NCI-H524 treated with DMSO at 0.1 percent for 48 hours (cell line): ENCODE measurements at places on chromosomes 11 and 22.

DNA sequence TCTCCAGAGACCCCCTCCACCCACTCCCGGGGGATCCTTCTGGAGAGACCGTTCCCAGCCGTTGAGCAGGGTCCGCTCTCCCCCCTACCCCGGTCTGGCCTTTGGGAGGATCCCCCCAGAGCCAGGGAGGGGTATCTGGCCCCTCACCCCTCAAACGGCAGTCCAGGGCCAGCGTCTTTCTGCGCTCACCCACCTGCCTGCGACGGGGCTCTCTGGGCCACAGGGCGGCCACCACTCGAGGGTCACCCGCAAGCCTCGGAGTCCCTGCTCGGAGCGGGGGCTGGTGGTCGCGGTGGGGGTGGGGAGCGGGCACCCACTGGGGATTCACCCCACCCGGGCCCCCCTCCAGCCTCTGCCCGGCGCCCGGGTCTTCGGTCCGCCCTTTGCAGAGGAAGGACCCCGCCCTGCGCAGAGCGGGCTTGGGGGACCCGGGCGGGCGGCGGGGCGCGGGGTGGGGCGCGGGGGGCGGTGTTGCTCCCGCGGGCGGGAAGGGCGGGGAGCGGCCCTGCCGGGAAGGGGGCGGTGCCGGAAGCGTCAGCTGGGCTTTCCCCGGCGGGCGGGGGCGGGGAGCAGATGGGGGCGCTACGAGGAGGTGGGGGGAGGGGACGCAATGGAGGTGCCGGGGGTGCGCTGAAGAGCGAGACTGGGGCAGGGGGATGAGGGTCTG is 16.6 kb downstream of the CRELD2 start:
- no peak for DNase-seq

DNA sequence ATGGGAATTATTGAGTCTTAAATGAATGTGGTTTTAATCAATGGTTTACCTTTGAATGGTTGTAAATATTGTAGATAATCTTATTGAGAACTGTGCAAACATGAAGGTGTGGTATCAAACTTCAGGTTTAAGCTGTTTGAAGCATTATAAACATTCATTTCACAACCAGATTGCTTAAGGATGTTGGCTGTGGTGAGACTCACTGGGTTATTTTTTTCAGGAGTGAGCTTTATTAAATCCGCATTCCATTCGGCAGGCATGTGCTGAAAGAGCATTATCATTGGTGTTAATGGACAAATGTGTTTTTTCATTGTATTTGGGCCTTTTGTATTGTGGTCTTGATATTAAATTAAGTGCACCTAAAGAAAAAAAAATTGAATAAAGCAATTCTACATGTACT is 9.7 kb downstream of the MMP3 start:
- DNase-seq = no peak

DNA sequence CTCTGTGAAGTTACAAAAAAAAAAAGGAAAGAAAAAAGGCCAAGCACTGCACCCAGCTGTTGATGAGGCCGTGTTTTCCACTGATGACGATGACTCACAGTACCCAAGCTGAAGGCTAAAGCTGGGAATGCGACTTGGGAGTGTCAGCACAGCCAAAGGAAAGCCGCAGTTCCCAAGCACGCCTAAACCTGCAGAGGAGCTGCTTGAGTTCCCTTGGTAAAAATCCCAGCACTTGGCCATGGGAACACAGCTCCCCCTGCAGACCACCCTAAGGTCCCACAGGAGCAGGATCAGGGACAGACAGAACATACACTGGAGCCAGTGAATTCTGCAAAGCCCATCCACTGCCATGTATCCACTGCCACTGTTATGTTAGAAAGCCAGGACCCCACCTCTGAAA is 39.9 kb downstream of the SERGEF start:
- peak; percentile 9 for DNase-seq

GRCh38 chr11:78380615-78381051 is 37.0 kb downstream of the GAB2 start:
- DNase-seq = no peak

- no peak for DNase-seq
These were observed 159.9 kb downstream of the TTC17 start for GRCh38 chr11:43518408-43519160.

DNA sequence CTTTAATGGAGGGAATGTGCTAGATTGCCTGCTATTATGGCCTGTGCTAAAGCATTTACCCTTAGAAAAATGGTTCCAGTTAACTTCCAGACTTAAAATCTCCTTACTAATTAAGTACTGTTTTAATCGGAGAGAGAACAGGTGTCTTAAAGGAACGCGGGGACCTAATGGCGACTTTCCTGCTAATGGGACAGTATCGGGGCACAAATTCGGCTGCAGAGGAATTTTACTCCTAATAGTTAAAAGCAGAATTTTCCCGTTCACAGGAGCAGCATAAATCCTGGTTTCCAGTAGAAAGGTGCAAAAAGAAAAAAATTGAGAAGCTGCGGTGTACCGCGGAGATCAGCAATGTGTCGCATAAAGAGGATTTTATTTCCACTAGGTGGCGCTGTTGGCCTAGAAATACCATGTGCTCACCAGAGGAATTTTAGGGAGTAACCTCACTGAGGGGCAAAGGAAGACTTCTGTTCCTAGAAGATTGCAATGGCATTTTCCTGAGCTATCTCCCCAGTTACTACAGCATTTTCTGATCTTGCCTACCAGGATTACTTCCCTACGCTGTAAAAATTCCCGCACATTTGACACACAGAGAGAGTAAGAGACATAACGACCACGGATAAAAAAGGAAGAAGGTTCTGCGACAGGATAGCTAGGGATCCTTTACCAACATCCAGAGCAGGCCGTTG is 44.5 kb downstream of the ZNF280B start:
- no peak for DNase-seq

- no peak for DNase-seq
These were observed 40.6 kb downstream of the NECTIN1 start for GRCh38 chr11:119688356-119688755.

- DNase-seq = no peak
These were observed 1277.5 kb upstream of the CNTN5 start for GRCh38 chr11:97743205-97743742.

GRCh38 chr11:79236541-79236971 is 204.3 kb downstream of the TENM4 start:
- no peak for DNase-seq

DNA sequence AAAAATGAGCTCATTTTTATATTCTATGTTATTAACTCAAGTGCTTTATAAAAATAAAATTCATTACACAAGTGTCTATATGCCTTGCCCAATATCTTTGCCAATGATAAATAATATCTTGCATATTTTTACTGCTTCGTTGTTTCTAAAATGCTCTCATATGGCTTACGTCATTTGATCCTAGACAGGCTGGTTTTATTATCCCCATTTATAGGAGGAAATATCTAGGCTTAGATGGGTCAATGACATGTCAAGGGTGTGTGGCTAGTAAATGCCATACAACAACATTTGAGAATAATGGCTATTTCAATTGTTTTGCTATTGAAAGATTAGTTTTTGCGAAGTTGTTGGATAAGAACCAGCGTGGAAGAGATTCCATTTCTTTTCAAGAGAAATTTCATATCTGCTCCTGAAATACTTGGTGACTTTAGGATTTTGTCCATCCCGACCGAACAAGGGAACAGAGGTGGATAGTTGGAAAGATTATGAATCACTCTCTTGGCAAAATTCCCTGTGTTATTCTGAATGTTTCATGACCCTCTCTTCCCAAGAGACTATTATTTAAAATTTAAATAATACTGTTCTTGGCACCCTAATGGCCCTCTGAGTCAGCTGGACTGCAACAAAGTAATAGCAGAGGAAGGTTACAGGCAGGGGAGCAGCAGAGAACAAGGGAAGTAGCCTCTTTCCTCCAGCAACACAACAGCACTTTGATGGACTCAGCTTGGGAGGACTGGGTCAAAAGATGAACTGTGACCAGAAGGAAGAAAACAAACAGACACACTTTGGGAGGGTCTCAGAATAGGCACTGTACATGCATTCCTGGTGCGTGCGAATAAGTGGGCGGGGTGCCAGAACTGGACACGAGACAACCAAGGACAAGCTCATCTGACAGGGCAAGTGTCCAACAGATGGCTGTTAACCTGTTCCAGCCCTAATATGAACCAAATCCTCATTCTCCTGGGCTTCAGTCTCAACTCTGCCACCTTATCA is 94.5 kb downstream of the ME3 start:
- no peak for DNase-seq

- DNase-seq = no peak
These were observed 129.8 kb downstream of the OPCML start for GRCh38 chr11:133402551-133402950.

- no peak for DNase-seq
These were observed 3.1 kb downstream of the VEGFB start for GRCh38 chr11:64237484-64237951.

DNA sequence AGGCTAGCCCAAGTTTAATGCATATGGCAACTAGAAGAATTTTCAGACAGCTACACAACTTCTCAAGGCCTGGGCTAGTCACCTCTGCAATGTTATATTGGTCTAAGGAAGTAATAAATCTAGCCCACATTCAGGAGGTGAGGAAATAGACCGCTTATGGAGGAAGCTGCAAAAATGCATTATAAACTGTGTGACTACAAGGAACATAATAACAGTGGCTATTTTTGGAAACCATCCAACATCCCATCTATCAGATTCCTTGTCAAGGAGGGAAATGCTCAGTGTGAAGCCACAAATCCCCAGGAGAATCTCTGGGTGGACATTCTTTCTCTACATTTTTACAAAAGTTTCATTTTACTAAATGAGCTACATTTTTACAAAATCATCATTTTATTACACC is 76.1 kb downstream of the BBOX1 start:
- no peak for DNase-seq

DNA sequence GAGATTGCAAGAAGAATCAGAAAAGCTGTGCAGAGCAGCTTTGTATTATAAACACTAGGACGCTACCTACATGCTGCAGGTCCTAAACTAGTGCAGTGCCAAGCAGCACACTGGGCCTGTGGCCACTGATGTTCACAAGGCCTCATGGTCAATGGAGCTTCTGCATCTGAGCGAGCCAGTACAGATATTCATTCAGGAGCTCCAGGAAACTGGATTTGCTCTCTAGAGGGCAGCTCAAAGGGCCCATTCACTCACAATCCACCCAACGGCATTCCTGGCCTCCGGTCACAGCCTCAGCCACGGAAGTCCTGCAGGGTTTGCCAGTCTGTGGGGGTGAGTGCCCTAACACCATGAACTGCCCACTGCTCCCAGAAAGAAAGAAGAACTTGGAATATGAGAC is 5.8 kb upstream of the TBC1D10A start:
- no peak for DNase-seq

DNA sequence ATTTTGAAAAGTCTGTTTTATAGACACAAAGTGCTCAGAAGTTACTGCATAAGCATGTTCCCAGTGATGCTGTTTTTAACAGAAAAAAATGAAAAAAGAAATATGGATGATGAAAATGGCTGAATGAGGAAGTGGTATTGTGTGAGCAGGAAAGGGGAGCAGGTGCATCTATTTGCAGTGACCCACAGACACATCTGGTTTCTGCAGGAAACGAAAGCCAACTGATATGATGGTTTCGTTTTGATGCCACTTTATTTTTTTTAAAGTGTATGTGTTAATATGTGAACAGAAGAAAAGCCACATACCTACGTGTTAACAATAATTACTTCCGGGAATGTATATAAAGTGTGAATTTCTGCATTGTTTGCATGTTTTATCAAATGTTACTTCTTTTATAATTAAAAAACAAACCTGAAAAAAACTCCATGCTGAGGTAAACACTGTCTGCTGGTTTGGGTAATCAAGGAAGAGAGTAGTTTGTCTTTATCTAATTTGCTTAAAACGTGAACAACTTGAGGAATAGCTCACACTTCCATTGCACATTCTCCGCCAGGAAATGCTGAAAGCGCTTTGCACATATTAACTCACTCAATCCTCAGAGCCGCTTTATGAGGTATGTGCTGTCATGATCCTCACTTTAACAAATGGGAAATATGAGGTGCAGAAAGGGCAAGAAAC is 1335.9 kb downstream of the TBC1D22A start:
- DNase-seq = no peak

- no peak for DNase-seq
These were observed 79.7 kb downstream of the FAT3 start for GRCh38 chr11:92304271-92304670.

- DNase-seq = no peak
These were observed 146.7 kb downstream of the LDLRAD3 start for GRCh38 chr11:36090356-36091109.

DNA sequence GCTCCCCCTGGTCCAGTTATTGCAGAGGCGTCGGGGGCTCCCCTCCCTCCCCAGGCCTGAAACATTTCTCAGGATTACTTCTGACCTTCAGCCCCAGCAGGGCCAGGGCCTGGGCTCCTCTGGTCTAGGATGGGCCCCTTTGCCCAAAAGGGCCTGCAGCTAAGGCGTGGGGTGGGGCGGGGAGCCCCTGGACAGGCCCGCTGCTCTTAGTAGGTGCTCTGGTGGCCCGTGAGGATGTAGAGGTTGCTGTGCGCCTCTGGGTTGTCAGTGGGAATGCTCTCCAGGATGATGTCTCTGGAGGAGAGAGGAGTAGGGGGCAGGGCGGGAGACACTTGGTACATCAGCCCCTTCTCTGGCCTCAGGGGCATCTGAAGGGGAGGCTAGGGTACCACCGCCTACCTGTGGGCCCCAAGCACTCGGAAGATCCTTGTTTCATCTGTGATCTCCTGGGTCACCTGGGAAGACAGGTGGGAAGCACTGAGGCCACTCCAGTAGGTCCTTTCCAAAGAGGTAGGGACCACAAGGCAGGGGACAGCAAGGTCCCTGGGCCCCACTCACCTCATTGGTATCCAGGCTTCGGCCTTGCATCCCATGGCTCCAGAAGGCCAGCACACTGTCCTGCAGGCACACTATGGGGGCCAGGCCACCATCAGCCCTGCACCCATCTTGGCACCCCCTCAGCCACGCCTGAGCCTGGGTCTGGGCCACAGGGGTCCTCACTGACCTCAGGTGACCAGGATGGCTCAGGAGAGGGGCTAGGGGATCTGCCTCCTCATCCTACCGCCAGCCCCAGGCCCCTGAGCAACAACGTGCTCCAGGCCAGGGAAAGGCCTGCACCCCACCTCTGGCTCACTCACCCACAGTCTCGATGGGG is 11.2 kb upstream of the SF1 start:
- no peak for DNase-seq

GRCh38 chr11:47591764-47592163 is 2.4 kb downstream of the C1QTNF4 start:
- no peak for DNase-seq
